ENCODE measurements at places on chromosomes 12 and 14.
A peak's percentile ranks its signal among the peaks of the same experiment; 100 is the strongest.

- DNase-seq, result no peak
Observed at GRCh38 chr14:69845050-69845581, 34.1 kb upstream of the SMOC1 start.

- no peak for DNase-seq
Observed at GRCh38 chr14:90760591-90761316, 55.5 kb downstream of the TTC7B start.

GRCh38 chr12:62562846-62563245 lies 96.2 kb downstream of the MON2 start:
- DNase-seq, result no peak

DNA sequence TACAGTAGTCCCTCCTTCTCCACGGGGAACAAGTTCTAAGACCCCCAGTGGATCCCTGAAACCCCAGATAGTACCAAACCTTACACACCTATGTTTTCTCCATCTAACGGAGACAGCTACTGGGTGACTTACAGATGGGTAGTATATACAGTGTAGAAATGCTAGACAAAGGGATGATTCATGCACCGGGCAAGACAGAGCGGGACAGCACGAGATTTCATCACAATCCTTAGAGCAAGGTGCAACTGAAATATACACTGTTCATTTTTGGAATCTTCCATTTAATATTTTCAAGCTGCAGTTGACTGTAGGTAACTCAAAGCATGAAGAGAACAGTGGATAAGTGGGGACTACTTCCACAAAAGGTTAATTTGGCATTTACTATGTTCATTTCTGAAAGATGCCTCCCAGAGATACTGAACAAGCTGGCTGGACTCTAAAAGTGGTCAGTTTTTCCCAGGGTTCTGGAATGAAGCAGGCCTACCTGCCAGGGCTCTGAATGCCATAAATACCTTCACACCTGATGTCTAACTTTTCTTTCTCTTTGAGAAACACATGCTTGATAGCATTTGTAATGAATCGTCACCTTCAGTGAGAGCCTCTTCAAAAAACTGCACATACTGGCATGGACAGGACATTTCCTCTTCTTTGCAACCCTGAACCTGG lies 127.7 kb upstream of the FOXN3 start:
- no peak for DNase-seq

DNA sequence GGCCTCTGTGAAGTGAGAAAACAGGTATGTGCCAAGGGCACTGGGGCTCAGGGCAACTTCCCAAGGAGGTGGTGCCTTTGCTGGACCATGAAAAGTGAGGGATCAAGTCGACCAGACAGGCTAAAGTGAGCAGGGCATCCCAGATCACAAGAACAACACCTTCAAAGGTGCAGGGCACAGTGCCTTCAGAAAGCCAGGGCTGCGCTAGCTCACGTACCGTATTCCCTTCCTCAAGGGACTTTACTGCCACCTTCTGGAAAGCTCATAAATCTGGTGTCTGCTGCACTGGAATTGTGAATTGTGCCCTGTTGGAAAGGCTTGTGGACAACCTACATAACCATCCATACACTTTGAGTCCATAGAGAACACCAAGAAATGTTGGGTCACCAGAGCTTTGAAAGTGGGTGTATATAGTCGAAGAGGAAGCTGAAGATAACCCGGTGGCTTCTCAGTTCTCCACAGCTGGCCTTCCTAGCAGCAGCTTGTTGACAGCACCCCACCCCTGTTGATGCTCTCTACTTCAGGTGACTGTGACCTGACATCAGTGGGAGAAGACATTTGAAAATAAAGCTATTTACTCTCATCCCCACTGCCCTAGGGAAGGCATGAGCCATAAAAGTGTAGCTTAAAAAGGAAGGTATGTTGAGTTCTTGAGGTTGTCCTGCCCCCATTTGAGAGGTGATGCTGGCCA lies 24.5 kb downstream of the FIGNL2 start:
- DNase-seq, result no peak

GRCh38 chr12:73906757-73907156 lies 630.9 kb upstream of the ATXN7L3B start:
- no peak for DNase-seq

GRCh38 chr12:6829536-6830220 lies 1.5 kb downstream of the P3H3 start:
- peak; percentile 44 for DNase-seq

Data from left ventricle myocardium superior (tissue), 1 donor.